NAMALWA (cell line): ENCODE measurements at places on chromosomes 4 and X.

DNA sequence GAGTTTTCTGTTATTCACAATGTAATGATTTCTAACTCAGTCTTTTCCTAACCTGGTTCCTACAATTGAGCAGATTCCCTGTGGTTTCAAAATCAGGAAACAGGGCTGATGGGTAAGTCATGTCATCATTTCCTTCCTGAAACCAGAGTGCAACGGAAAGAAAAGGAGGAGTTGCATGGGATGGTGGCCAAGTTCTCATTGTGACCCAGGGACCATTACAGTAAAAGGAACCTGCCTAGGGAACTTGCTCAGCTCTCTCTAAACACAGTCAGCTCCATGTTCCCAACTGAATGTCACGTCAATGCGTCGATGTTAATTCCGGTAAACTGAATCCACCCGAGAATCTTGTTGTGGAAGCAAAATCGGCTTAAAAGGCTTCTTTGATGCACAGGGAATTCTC is 51.2 kb downstream of the LGI2 start:
- DNase-seq, result no peak

- peak; percentile 4 for DNase-seq
Measured at GRCh38 chr4:161952382-161952781, 211.4 kb downstream of the FSTL5 start.

- no peak for DNase-seq
Measured at GRCh38 chrX:119501511-119502148, 33.4 kb downstream of the SLC25A5 start.

GRCh38 chr4:174314770-174315169 is 31.1 kb downstream of the CEP44 start:
- no peak for DNase-seq

DNA sequence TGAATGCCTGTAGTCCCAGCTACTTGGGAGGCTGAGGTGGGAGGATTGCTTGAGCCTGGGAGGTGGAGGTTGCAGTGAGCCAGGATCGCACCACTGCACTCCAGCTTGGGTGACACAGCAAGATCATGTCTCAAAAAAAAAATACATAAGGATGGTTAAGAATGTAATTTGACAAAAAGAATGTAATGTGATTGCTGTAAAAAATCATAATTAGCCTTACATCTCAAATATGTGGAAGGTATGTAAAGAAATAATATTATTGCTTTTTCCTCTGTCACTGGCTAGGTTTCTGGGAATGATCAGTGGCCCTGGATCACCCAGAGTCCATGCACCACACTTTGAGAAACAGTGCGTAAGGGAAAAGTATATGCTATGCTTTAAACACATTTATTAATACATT is 106.1 kb upstream of the C1GALT1C1 start:
- DNase-seq, result no peak

DNA sequence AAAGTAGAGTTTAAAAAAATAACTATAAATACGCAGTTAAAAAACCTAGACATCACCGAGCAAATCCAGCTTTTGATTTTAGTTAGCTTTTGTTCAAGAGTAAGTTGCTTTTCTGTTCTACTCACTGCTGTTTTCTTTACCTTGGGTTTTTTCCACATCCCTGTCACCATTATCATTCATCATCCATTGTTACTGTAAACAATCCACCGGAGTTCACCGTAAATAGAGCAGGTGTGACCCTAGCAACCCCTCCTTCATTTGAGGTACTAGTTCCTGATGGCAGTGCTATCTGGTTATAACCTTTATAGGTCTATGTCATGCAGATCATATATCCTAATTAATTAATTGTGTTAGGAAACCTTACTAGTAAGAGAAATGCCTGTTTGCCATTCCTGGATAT is 43.0 kb upstream of the TEX13D start:
- DNase-seq, result no peak

DNA sequence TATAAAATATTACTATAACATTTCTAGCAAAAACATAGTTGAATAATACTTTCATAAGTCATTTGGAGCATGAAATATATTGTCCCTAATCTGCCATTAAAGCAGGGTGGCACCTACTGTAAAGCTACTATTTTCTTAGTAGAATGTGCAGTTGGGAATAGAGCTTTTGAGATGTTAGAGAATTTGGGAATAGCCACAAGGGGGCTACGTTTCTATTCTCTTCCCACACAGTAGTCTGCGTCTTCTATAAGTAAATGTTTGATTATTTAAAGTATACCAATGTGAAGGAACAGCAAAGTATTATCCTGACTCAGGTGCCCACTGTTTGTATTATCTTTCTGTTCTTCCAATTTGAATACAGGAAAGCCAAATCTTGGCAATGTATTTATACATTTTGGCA is 323.2 kb upstream of the GIMD1 start:
- DNase-seq, result no peak

GRCh38 chr4:71841336-71841735 is 57.5 kb upstream of the GC start:
- no peak for DNase-seq

GRCh38 chrX:132741689-132742088 is 216.7 kb downstream of the HS6ST2 start:
- DNase-seq, result no peak

DNA sequence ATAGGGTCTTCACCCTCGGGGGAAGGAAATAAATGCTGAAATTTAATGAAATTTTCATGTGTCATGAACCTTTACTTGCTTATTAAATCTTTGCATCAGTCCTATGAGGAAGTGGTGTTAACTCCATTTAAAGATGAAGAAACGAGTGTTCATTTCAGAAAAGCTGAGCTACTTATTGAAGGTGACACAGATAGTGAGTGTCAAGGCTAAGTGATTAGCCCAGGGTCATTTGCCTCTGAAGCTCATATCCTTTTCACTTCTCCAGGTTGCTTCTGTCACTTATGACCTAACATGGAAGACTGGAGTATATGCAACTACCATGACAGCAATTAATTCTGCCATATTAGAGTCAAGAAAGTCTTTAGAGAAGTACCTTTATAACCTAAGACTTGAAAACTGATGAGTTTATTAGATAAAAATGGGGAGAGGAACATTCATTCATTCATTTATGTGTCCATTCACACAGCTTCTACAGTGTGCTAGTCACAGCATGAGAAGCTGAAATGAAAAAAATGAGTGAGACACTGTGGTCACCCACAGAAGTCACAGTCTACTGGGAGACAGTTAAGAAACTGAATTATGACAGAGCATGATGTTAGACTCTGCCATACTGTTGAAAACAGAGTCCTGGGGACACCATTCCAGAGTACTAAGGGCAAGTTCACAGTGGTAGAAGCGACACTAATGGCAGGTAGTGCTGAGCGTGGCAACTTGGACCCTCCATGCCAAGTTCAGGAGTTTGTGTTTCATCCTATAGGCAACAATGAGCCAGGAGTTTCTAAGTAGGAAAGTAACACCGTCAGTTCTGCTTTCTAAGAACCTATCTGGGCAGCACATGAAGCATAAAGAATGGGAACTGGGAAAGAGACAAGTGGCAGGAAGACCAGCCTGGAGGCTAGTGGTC is 21.3 kb downstream of the ALPK1 start:
- no peak for DNase-seq

GRCh38 chr4:153634738-153635353 is 49.2 kb upstream of the TLR2 start:
- peak; percentile 59 for DNase-seq

DNA sequence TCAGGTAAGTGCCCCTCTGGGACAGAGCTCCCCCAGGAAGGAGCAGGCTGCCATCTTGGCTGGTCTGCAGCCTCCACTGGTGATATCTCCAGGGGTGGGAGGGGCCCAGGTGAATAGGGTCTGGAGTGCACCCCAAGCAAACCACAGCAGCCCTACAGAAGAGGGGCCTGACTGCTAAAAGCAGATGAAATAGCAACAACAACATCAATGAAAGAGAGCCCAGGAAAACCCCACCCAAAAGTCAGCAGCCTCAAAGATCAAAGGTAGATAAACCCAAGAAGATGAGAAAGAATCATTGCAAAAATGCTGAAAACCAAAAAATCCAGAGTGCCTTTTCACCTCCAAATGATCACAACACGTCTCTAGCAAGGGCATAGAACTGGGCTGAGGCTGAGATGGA is 92.5 kb upstream of the PAGE3 start:
- no peak for DNase-seq

GRCh38 chrX:68894142-68894512 is 65.3 kb downstream of the EFNB1 start:
- no peak for DNase-seq

- DNase-seq, result no peak
Measured at GRCh38 chrX:105282077-105282476, 61.6 kb upstream of the TEX13A start.

GRCh38 chrX:119156241-119156640 is 28.6 kb upstream of the KIAA1210 start:
- no peak for DNase-seq

GRCh38 chr4:74547042-74547441 is 102.1 kb downstream of the AREG start:
- DNase-seq, result no peak

DNA sequence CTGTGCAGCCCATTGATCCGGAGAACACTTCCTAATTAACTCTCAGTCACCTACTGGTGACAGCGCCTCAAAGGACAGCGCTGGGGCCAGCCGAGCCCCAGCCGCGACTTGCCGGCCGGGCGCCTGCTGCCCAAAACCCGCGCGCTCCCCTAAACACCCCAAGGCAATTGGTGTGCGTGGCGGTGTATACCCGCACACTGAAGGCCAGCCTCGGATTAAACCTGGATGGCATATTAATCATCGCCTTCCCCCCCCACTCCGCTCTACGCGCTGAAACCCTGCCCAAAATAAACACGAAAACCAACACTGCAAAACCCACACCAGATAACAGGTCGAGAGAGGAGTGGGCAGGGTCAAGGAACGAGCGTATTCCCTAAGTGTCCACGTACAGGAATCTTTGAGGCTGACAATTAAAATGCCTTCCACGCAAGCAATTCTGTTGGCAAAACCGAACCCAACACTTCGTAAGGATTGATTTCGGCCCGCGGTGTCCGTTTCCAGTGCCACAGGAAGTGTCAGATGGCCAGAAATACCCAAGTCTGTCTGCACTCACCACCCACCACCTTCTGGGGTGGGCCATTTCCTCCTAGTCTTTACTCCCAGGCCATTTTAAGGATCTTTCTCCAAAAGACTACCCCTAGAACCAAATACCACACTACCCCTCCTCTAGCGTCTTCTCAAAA is 2.7 kb downstream of the BCOR start:
- no peak for DNase-seq

- no peak for DNase-seq
Measured at GRCh38 chr4:65502131-65502701, 168.1 kb downstream of the EPHA5 start.

DNA sequence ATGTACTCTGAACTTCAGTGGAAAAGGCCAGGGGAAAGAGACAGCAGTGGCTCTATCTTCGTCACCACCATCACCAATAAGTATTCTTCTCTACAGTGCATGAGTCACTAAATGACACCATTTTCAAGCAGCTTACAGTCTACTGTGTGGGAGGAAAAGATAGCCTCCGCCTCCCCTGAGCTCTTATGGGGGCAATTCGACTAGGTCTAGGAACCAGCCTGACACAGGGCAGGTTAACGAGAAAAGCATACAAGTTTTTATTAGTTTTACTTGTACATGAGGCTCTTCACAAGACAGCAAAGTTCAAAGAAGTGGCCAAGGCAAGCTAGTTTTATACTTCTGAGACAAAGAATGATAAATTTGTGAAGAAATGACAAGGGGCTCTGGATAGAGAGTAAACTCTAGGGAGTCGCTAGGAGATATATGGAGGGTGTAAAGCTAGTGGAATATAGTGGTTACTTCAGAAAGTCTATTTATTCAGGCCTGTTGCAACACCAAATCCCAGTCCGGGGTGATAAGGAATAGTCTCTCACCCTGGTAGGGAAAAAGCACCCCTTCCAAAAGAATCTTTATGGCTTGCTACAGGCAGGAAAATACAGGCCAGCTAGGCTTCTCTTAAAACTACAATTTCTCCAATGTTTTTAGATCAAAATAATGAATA is 49.7 kb downstream of the SCD5 start:
- no peak for DNase-seq

DNA sequence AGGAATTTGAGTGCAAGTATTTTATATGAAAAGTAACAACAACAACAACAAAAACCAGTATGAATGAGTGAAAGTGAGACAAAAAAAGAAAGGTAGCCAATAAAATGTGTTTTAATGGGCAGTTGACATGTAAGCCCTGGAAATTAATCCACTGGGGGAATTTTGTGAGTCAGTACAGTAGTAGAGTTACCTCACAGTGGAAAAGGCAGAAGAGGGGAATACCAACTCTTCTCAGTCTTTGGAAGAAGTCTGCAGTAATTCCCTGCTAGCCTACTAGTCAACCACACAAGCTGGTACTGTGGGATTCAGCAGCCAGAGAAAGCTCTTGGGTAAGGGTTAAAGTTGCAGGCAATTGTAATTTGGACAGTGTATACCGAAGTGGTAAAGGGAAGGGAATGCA is 76.3 kb upstream of the IL15 start:
- no peak for DNase-seq

GRCh38 chrX:19886883-19887531 is 393 bp downstream of the SH3KBP1 start:
- no peak for DNase-seq
